Type B pancreatic cell (in vitro differentiated cells): ENCODE measurements at places on chromosomes 4 and X. TPM values are rescaled to one million over a fixed set of nuclear protein-coding genes. Genes with fewer than 3 reads are reported as not detected.

Gene REPS2
- 1.6 and 2.9 TPM in 2 replicates for total RNA-seq

DNA sequence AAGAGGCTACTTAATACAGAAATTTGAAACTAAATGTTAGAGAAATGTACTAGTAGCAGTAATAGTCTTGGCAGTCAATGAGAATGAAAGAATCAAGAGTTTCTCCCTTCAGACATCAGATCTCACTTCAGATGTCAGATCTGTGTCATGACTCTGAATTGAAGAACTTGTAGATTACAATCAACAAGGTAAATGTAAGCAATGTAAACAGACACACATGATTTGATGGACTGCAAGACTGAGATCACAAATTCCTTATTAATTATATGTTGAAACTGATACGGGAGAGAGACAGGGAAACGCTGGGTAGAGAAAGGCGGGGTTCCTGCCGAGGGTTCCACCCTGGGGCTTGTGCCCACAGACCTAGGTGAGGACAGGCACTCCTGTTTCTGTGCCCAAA, 65.5 kb upstream of the HHIP start:
- no peak for DNase-seq

GRCh38 chr4:82787342-82787741, 11.3 kb downstream of the SCD5 start:
- no peak for DNase-seq

DNA sequence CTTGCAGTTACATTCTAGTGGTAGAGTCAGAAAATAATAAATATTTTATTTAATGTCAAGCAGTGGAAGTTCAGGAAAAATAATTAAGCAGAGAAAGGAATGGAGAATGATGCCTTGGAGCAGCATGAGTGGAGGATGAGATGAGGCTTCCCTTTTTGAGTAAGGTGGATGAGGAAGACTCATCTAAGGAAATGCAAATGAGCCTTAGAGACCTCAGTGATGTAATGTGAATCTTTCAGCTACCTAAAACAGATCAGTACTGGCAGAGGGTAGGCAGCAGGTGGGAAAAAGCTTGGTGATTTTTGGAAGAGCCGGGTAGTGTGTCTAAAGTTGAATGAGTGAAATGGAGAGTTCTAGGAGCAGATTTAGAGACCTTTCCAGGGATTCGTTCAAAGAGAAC, 118.2 kb downstream of the GRID2 start:
- DNase-seq: no peak

DNA sequence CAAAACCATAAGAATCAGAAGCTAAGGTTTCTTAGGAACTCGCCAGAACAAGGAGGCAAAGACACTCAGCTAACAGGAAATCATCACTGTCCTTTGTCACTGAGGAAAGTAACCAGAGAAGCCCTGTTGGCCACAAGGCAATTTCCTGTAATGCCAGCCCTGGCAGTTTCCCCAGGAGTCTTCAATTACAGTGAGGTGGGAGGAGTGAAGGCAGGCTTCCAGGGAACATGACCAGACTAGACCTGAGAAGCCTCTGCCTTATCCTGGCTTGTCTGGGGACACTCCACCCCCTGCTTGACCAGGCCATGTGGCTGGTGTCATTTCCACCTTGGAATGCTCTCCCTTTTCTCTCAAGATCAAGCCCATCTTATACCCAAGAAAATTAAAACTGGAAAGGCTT, 125.3 kb downstream of the COL4A6 start:
- no peak for DNase-seq

Gene NMU
- 7.5 and 19.4 TPM in 2 replicates for total RNA-seq

Gene SCML1
- 4.9 and 9.3 TPM in 2 replicates for total RNA-seq

- no peak for DNase-seq
These were observed 597.2 kb upstream of the GNPDA2 start for GRCh38 chr4:45323453-45324058.

DNA sequence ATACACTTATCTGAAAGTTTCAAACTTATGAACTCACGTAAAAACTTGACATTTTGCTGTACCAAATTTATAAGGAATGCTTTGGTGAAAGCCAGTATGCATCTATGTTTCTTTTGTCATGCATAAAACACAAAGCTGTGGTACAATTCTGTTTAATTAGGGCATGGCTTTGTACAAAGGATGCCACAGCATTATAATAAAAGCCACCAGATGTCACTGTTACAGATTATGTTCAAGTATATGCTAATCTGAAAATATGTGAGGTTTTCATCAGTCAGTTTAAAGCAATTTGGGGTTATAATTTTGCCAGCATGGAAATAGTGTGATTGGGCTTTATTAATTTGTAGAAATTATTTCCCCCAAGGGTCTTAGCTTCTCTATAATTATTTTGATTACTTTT, 69.0 kb downstream of the ATOH1 start:
- DNase-seq: no peak

DNA sequence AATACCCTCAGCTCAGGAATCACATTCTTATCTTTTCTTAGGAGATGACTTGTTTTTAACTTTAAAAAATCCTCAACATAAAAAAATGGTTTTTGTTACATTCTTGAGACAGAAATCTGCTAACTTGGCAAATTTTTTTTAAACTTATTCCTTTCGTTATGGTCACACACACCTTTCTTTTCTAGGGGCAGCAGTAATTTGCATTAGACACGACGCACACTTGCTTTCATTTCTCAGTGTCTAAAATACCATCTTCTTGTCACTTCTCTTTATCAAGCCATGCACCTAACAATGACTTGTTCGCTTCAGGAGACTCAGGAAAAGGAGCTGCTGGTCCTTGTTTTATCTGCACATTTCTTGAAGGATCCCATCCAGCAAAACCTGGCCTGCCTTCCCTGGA, 112.6 kb upstream of the TBL1X start:
- no peak for DNase-seq

DNA sequence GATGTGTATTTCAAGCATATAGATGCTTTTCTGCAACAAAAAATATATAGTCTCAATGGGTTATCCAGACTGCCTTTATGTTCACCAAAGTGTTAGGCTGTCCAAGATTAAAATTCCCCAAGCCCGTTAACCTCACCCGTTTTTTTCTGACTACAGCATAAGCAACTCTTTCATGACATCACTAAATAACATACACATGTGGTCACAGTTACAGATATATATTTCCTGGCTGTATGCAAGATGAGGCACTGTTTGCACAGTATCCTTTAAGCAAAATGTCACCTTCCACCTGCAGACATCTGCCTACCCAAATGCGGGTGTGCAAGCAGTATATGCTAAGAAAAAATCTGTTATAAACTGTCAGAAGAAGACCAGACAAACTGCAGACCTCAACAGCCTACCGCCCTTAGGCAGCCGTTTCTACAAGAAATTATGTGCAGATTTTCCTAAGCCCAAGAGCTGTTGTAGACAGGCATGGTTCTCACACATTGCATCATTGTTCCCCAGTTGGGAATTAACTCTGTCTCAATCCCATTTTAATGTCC, 183.1 kb upstream of the MXRA5 start:
- no peak for DNase-seq

GRCh38 chr4:150495550-150495949, 86.4 kb upstream of the MAB21L2 start:
- DNase-seq: no peak

GRCh38 chr4:24126776-24127175, 236.9 kb upstream of the PPARGC1A start:
- no peak for DNase-seq

Gene SOWAHB
- total RNA-seq: 4.8 and 8.4 TPM in 2 replicates

Gene UBE2A
- total RNA-seq: 48.0 and 54.1 TPM in 2 replicates

DNA sequence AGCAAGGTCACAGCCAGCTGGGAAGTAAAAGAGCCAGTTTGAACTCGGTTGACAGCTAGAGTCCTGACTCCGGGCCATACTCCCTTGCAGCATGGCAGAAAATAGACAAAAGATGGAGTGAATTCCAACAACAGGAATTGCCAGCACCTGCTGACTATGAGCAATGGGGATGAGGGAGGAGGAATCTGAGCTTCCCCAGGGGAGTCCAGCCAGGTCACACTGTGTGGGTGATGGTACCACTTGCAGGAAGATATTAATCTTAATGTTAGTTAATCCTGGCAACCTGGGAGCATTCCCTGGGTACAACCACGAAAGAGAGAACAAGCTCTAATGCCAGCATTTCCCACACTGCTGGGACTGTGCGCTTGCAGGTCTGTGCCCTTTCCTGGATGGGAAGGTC, 48.1 kb upstream of the S100G start:
- DNase-seq: no peak

DNA sequence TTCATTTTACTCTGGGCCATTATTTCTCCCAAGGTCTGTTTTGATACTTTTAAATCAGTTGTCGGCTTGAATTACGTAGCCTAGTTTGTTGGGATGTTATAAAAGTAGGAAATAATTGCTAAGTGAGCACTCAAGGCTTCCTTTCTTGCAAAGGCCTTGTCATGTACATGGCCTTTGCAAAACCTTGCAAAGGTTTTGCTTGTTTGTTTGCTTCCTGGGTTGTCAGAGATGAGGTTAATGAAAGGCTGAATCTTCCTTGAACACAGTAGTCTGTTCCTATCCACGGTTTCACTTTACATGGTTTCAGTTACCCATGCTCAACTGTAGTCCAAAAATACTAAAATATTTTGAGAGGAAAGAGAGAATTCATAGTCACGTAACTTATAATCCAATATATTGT, 113.5 kb downstream of the NAA11 start:
- DNase-seq: no peak

Gene TCEAL8
- 61.8 and 99.8 TPM in 2 replicates for total RNA-seq

Gene FAM156B
- 14.0 and 20.1 TPM in 2 replicates for total RNA-seq

Gene LRIT3
- total RNA-seq: 0.27 TPM in 1 of 2 replicates, not detected in the other

DNA sequence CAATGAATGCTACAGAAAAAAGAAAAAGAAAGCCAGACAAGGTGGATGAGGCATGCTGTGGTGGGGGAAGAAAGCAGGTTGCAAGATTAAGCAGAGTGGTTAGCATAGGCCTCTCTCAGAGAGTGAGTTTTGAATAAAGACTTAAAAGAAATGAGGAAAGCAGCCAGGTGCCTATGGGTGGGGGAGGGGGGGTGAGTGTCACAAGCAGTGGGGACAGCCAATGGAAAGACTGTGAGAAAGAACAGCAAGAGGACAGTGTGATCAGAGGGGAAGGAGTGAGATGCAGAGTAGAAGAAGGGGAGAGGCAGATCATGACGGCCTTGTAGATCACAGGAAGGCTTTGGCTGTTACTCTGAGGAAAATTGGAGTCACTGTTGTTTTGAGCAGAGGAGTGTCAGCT, 162.5 kb downstream of the SOX3 start:
- no peak for DNase-seq

- no peak for DNase-seq
These were observed 376.7 kb downstream of the GPM6A start for GRCh38 chr4:175435381-175435783.

DNA sequence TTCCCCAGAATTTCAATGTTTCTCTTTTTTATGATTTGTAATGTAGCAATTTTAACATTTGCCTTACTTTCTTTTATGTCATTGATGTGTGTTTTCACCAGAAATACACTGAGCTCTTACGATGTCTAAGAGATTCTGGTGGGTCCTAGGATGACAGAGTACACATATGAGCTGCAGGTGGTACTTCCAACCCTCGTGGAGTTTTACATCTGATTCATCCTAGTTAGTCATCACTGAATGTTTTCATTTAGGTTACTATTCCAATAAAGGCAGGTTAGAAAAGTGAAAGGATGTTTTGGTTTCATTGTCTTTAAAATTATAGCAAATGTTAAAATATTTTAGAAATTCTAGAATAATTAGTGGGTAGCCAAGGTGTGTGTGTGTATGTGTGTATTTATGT, 605.9 kb downstream of the ADGRL3 start:
- no peak for DNase-seq

DNA sequence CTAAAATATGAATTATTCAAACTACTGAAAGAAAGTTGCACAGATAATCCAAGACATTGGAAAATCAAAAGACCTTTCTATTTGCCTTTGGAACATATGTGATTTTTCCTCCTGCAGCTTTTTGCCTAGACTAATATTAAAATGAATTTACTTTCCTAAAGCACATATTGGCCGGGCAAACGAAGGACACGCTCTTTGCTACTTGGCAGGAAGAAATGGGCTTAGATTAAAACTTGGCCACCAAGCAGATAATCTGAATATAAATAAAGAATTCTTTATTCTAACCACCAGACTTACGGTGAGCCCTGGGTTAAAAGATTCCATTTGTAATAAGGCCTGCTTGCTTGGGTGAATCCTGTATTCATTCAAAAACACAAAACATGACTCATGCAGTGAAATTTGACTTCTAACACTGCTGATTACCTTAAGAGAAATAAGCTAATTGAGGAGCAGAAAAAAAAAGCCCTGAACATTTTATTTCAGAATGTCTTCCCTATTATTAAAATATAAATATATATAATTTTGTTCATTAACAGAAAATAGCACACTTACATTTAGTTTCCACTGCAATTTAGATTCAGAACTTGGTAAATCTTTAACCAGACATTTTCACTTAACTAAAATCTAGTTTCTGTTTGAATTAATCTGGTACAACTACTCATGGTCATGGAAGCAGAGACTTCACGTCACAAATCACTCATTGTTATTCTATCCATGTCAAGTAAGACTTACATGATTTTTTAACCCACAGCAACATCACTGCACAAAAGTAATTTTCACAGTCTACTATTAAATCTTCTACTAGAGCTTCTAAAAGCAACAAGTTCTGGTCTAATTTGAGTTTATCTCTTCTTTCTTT, 116.1 kb upstream of the PLAC1 start:
- DNase-seq: no peak

GRCh38 chr4:97027728-97028410, 1115.4 kb downstream of the STPG2 start:
- DNase-seq: no peak

- no peak for DNase-seq
These were observed 112.4 kb upstream of the SPRY1 start for GRCh38 chr4:123284168-123284567.

GRCh38 chrX:26558719-26559386, 342.9 kb downstream of the MAGEB5 start:
- DNase-seq: no peak

Gene NEUROG2
- 1.2 TPM in 1 of 2 replicates, not detected in the other for total RNA-seq

Gene STK32B
- 0.98 and 3.0 TPM in 2 replicates for total RNA-seq

DNA sequence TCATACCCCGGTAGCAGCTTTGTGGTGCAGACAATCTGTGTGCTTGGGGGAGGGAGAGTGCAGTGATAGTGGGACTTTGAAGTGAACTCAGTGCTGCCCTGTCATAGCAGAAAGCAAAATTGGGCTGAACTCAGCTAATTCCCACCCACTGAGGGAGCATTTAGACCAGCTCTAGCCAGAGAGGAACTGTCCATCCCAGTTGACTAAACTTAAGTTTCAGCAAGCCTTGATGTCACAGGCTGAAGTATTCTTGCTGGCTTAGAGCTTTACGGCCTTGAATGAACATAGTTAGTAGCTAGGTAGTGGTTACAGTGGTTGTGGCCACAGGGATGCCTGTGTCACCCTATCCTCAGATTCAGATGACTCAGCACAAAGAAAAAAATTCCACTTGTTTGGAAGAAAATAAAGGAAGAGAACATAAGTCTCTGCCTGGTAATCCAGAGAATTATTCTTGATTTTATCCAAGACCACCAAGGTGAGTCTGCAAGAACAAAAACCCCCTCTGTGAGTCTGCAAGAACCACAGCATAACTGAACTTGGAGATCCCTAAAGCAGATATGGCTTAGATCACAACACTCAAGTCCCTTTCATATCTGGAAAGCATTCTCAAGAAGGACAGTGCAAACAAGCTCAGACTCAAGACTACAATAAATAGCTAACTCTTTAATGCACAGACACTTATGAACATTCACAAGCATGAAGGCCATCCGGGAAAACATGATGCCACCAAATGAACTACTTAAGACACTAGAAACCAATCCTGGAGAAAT, 39.4 kb downstream of the ADH7 start:
- no peak for DNase-seq
